ENCODE measurements at places on chromosomes 11 and 22.

DNA sequence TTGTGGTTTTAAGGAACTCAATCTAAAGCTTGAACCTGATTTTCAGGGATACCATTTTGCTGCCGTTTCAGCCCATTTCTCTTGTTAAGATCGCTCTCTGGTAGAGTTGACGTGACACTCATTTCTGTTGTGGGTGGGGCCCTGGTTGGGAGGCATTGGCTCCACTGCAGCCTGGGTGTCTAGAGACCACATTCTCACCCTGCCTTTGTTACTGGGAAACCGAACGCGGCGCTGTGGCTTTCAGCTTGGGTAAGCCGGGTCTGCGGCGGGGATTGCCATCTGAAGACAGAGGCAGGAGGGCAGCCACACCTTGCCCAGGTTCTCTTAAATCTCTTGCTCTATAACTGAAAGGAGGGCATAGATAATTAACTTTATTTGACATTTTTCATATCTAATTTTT, 3.2 kb downstream of the EHF start:
- no peak for DNase-seq

DNA sequence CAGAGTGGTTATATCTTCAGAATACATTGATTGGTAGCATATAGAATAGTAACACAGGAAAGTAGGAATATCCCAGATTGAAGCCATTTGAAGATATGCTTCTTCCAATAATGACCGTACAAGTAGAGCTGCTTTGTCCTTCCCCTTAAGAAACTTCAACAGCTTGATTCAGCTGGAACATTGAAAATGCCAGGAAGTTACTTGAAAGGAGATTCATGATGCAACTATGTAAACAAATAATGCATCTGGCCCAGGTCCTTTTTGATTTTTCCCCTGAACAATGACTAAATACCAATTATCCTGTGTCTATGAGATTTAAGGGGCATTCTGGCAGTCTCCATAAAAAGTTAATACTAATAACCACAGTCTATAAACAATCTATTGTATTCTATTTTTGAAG, 3.0 kb downstream of the DKK3 start:
- no peak for DNase-seq

DNA sequence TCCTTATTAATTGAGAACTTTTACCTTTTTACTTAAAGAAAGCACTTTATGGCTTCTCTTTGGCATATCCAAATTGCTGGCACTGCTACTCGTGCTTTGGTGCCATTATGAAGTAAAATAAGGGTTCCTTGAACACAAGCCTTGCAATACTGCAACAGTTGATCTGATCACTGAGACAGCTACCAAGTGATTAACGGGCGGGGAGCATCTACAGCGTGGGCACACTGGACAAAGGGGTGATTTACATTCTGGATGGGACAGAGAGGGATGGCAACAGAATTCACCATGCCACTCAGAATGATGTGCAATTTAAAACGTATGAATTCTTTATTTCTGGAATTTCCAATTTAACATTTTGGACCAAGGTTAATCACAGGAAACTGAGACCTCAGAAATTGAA, 7.7 kb downstream of the CHRDL2 start:
- DNase-seq: no peak

- DNase-seq: no peak
These were observed 2.8 kb upstream of the LIF start for GRCh38 chr22:30249049-30250038.

GRCh38 chr11:39965701-39966100, 1493.8 kb downstream of the LRRC4C start:
- no peak for DNase-seq

- DNase-seq: no peak
These were observed 13.4 kb upstream of the TPCN2 start for GRCh38 chr11:69035150-69035945.

- DNase-seq: no peak
These were observed 20.4 kb downstream of the ADAMTS8 start for GRCh38 chr11:130407978-130408377.

GRCh38 chr22:50129121-50129736, 39.4 kb downstream of the MOV10L1 start:
- DNase-seq: no peak

DNA sequence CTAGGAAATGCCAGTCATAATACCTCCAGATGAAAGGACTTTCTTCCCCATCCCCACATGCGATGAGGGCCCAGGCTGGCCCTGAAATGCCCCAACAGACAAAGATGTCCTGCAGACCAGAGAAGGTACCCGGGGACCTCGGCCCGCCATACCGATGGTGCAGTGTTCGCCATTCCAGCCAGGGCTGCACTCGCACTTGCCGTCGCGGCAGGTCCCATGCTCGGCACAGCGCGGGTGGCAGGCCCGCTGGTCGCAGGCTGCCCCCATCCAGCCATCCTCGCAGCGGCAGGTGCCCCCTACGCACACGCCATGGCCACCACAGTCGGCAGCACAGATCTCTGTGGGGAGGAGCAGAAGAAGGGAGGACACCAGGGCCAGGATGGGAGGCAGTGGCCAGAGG, 212.1 kb upstream of the NARS2 start:
- DNase-seq: no peak

DNA sequence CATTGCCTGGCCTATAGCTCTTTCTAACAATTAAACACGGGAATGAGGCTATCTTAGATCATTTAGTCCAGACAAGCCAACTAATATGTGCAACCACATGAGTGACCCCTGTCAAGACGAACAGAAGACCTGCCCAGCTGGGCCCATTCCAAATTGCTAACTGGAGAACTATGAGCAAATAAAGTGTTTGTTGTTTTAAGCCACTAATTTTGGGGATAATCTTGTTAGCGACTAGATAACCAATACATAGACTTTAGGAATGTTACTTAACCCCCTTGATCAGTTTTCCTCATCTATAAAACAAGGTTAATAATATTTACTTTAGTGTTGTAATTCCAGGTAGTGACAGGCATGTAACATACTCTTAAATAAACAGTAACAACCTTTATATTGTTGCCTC, 848.3 kb downstream of the METTL15 start:
- DNase-seq: no peak

GRCh38 chr11:74205181-74205580, 34.1 kb downstream of the PPME1 start:
- no peak for DNase-seq

- no peak for DNase-seq
These were observed 4.9 kb upstream of the ATP6V1E1 start for GRCh38 chr22:17633217-17633997.

- DNase-seq: no peak
These were observed 87.9 kb downstream of the NCAM1 start for GRCh38 chr11:113048820-113049768.

DNA sequence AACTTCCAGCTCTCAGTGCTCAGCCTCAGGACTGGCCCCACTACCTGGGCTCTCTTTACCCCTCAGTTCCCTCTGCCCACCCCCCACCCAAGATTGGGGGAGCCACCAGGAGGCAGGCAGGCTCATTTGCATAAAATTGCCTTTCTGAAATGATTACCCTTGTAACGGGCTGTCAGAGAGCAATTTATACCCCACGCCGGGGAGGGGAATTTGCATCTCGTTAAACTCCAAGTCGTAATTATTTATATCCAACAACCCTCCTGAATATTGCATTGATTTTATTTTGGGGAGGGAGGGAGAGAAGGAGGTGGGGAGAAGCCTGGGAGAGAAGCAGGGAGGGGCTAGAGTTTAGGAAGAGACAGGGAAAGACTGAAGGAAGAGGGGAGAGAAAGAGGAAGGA, 8.3 kb downstream of the NRXN2 start:
- DNase-seq: no peak

DNA sequence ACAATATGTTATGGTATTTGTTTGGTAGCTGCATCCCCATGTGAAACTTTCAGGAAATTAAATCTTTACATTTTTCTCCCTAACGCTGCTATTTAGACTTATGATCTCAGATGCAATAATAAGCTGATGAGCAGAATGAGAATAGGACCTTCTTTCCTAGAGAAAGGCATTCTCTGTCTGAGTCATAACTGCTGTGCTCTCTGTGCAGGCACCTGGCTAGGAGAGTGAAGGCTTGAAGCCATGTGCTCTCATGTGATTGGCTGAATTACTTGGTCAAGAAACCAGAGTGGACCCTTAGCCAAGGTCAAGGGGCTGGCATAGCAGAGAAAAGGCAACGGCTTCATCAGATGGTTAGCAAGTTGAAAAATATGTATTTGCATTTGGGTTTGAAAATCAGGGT, 185.0 kb downstream of the ADAMTS15 start:
- DNase-seq: no peak

- no peak for DNase-seq
These were observed 46.5 kb downstream of the AHNAK start for GRCh38 chr11:62499944-62500649.

DNA sequence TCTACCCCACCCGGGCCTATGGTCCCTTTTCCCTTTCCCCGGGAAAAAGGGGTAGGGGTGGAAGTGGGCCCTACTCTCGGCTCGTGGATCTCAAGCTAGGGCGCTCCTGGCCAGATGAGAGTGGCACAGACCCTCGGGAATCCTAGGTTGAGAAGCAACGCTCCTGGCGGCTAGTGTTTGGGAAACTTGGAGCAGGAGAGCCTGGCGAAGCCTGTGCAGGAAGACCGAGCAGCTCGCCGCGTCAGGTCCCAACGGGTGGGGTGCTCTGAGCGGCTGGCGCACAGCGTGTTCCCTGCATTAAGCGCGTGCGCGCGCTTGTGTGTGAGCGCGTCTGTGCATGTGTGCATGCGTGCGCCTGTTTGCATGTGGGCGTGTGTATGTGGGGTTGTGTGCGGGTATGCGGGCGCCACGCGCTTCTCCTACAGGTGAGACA, 7.1 kb upstream of the FLI1 start:
- no peak for DNase-seq

DNA sequence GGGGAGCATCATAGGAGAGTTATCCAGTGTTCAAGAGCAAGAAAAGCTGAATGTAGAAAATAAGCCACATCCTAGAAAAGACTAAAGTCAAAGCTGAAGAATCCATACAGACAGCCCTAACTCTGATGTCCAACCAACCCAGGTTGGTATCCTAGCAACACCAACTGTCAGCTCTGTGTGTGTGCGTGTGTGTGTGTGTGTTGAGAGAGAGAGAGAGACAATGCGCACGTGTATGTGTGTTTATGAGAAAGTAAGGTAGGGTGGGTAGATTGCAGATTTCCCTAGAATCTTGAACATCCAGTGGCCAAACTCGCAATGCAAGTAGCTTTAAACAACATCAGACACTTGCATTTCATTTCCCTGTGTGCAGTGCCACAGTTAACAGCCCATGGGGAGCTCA, 274.9 kb downstream of the FAM181B start:
- DNase-seq: no peak

- no peak for DNase-seq
These were observed 13.7 kb upstream of the TSG101 start for GRCh38 chr11:18540207-18541009.

GRCh38 chr22:44352378-44353035, 39.8 kb upstream of the SHISAL1 start:
- DNase-seq: no peak

- no peak for DNase-seq
These were observed 504.3 kb downstream of the FAM181B start for GRCh38 chr11:82229341-82229740.

DNA sequence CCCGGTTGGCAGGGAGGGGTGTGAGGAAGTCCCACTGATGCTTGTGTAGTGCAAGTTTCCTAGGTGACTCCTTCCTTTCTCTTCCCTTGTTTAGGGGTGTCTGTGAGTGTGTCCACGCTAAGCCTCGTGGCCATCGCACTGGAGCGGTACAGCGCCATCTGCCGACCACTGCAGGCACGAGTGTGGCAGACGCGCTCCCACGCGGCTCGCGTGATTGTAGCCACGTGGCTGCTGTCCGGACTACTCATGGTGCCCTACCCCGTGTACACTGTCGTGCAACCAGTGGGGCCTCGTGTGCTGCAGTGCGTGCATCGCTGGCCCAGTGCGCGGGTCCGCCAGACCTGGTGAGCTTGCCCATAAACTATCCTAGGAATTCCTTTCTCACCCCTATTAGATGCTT, 10.4 kb downstream of the CCKBR start:
- DNase-seq: no peak

GRCh38 chr11:125345421-125346178, 150.5 kb downstream of the FEZ1 start:
- DNase-seq: no peak

DNA sequence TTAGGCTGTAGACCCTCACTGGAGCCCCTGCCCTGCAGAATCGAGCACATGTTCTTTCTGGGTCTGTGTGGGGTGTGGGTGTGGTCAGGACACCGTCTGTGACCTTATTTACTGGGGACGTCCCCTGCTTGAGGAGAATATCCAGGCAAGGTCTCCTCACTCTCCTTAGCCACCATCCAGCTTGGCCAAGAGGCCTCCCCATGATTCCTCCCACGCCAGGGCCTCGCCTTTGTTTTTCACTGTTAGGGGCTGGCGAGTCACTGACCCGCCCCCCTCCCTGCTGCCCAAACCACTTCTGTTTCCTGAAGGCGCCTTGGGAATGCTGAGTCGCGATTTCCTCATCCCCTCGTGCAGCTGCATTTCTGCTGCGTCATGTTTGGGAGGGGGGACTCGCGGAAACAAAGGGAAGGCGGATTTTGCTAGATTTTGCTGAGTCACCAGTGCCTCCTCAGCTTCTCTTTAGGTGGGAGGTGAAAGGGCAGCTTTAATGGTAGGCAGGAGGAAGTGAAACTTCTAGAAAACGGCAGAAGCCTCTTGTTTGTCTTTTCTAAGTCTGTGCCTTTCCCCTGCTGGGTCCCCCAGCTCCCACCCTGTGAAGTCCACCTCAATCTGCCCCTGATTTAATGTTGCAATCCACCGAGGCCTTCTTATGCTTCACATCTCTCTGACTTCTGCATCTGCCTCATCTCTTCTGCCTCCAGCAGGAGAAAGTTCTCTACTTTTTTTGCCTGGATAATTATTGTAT, 4.0 kb upstream of the HMOX1 start:
- DNase-seq: no peak

Data from stimulated activated CD8-positive, alpha-beta memory T cell treated with anti-CD3 and anti-CD28 coated beads, Interleukin-4, amount 100 ng/mL, for 1 hour (primary cell).